ENCODE measurements at places on chromosomes 2 and 18.

GRCh38 chr2:10863837-10864236 is 47.9 kb upstream of the KCNF1 start:
- DNase-seq = no peak

GRCh38 chr2:45780541-45781463 is 129.3 kb downstream of the PRKCE start:
- DNase-seq = no peak

DNA sequence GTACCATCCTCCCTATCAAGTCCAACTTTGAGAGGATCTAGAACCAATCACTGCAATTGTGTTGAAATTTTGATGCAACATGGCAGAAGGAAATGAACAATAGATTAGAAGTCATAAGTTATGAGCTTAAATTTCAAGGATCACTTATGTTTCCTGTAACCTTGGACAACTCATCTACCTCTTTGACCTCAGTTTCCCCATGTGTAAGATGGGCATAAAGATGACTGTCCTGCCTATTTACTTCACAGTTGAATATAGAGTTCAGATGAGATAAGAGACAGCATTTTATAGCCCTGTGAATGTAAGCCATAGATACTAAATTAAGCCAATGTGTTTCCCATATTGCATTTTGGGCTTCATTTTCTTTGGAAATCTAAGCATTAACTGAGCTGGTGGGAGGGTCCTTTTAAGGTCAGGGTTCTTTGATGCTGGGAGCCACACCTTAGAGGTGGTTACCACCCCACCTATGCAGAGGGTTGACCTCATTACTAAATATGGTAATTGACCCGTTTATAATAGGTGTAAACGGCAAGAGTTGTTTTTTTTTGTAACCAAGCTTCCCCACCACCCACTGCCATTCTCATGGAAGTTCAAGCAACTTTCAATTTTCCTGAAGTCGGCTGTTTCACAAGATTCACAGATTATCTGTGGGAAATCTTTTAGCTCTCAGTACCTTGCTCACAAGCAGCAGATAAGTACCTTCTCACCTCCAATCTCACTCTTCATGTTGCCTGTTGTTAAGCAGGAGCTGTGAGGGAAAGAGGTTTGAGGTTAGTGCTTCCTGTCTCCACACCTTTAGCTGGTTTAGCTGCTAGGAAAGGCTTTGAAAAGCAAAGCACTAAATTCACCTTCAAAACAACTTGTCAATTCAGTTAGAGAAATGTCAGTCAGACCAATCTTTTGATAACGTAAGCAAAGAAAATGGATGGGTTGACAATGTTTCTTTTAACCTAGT is 13.3 kb downstream of the CD28 start:
- DNase-seq = no peak

GRCh38 chr2:187207126-187207525 is 240.9 kb downstream of the CALCRL start:
- DNase-seq = no peak

DNA sequence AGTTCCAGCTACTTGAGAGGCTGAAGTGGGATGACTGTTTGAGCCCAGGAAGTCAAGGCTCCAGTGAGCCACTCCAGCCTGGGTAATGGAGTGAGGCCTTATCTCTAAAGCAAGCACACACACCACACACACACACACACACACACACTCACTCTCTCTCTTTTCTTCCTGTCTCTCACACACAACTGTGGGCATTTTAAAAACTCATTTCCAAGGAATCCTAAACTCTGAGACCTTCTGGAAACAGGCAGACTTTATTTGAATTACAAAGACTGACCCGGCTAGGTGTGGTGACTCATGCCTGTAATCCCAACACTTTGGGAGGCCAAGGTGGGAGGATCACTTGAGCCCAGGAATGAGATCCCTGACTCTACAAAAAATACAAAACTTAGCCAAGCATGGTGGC is 21.3 kb downstream of the WDSUB1 start:
- no peak for DNase-seq

GRCh38 chr2:180012523-180012922 is 5.4 kb upstream of the CWC22 start:
- no peak for DNase-seq

DNA sequence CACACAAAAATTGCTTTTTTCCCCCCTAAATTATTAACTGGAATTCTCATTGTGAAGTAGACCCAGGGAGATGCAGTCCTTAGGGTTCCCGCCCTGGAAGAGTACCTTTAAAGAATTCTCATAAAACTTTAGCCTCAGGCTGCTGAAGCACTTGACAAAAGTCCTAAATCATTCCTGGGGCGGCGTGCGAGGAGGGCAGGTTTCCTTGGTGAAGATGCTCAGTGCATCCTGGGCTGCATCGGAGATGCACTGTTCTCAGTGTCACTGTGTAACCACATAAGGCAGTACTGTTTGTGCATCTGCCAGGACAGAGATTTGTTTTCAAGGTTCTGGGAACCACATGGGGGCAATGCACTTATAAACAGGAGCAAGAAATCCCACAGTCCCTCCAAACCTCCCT is 62.6 kb downstream of the ZNF236 start:
- no peak for DNase-seq

GRCh38 chr2:48651158-48651790 is 33.6 kb downstream of the GTF2A1L start:
- DNase-seq = no peak

Data from stimulated activated CD8-positive, alpha-beta memory T cell treated with anti-CD3 and anti-CD28 coated beads, Interleukin-2, amount 100 ng/mL, for 1 hour (primary cell).